ENCODE measurements at places on chromosomes 4 and X. TPM values are rescaled to one million over a fixed set of nuclear protein-coding genes. Genes with fewer than 3 reads are reported as not detected.

DNA sequence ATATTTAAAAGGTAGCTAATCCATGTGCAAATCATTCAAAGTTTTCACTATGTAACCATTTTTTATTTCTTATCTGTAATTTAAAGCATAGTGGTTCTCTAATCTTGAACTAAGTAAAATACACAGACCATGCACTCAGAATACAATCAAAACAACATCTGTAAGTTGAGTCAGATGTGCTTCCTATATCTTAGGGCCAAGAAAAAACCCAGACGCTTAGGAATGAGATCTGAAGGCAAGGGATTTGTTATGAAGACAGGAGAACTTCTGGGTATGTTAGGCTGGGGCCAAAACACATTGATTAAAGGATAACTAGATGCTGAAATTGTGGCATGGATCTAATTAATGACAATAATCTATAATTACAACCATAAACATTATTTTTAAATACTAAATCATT lies 120.3 kb downstream of the PDE5A start:
- no peak overlapping the region for H3K4me3 ChIP-seq
- no peak for DNase-seq
- H3K27ac ChIP-seq = no peak overlapping the region
- no peaks in the 10 kb centered on the region for H3K36me3 ChIP-seq

DNA sequence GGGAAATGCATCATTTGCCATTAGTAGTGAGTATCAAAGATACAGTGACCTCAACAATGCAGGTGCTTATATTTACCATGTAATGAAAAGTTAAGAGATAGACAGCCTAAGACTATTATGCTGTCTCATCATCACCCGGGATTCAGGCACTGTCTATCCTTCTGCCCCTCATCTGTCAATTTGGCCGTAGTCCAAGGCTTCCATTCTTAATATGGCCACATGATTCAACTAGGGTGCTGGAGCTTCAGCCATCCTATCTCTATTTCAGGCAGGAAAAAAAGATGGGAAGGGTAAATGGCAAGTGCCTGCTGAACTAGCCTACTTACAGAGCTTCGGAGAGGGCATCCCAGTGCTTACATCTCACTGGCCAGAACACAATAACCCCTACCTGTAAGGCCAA lies 196.7 kb upstream of the LNX1 start:
- no peaks in the 10 kb centered on the region for H3K36me3 ChIP-seq
- no peaks in the 10 kb centered on the region for H3K4me1 ChIP-seq
- no peak for DNase-seq
- H3K27ac ChIP-seq = no peak overlapping the region
- H3K27me3 ChIP-seq = no peaks in the 10 kb centered on the region

GRCh38 chr4:185013417-185014125 lies 4.7 kb upstream of the HELT start:
- no peak overlapping the region for H3K27ac ChIP-seq
- H3K4me1 ChIP-seq = no peaks in the 10 kb centered on the region
- peaks cover 83% of the 10 kb centered on the region for H3K27me3 ChIP-seq
- no peak overlapping the region for H3K4me3 ChIP-seq

DNA sequence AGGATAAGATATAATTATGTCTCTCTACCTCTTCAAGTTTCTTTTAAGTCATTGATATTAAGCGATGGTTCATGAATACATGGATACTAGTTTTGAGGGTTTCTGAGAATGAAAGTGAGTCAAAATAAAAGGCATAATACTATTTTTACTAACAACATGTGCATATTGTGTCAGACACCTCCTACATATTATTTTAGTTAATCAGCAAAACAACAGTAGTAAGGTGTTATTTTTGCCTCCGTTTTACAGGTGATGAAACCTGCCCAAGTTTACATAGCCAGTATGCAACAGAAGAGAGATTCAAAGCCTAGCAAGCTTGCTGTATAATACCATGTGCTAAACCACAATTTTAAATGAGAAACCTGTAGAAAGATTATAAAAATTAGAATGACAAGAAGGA lies 544.1 kb downstream of the EPHA5 start:
- H3K4me1 ChIP-seq = no peaks in the 10 kb centered on the region
- DNase-seq = no peak

ODAPH gene
- total RNA-seq = not detected

CT45A1 gene
- not detected for total RNA-seq

DNA sequence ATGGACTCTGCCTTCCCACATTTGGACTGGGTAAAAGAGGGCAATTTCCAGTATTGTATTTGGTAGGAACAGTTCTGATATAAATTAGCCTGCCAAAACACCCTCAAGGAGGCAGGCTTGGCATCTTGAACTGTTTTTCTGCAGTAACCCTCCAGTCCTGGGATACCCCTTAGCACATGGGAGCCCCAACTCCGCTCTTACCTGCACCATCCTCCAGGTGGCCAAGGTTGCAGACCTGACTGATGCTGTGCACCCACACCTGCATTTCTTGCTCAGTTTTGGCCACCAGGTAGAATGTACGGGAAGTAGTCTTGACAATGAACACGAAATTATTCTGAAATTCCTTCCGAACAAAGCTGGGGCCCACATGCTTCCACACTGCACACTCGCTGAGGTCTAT lies 35.1 kb downstream of the GAB3 start:
- no peaks in the 10 kb centered on the region for H3K36me3 ChIP-seq
- DNase-seq = no peak
- H3K27ac ChIP-seq = no peak overlapping the region
- no peak overlapping the region for H3K4me3 ChIP-seq
- no peaks in the 10 kb centered on the region for H3K27me3 ChIP-seq

PNMA5 gene
- not detected for total RNA-seq

GDI1 gene
- total RNA-seq = 139 TPM

- no peak for DNase-seq
- no peak overlapping the region for H3K27ac ChIP-seq
- H3K27me3 ChIP-seq = no peaks in the 10 kb centered on the region
- H3K36me3 ChIP-seq = no peaks in the 10 kb centered on the region
- H3K4me3 ChIP-seq = no peak overlapping the region
Observed at GRCh38 chr4:2371765-2372487, 46.5 kb downstream of the ZFYVE28 start.

DNA sequence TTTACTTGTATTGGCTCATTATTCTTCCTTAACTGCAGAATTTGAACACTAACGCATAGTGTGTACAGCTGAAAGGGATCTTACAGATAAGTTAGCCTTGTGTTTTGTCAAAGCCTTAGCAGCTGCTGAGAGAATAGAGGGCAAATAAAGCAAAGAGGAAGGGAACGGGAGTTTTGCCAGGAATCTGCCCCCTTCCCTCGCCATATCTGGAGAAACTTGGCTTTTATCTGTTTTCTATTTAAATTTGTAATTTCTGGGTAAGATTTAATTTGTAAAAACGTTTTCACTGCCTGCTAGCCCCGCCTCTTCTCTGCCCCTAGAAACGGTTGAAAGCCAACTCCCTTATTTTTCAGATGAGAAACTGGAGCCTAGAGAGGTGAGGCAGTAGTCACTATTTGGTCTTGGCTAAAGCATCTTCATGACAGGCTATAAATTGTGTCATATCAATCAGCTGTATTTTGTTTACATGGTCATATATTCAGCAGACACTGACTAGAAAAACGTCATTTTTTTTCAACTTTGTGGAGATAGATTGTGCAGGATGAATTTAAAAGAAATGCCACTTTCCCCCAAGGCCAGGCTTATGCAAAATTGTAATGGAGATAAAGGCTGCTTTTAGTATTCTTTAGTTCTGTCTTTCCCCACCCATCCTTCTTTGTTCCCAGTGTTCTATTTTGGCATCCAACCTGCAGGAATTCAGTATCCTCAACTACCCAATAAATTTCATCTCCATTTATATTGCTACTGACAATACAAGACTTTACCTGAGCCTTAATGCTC lies 319.4 kb downstream of the SH2D1A start:
- no peaks in the 10 kb centered on the region for H3K36me3 ChIP-seq
- no peaks in the 10 kb centered on the region for H3K27me3 ChIP-seq
- no peak overlapping the region for H3K4me3 ChIP-seq
- H3K4me1 ChIP-seq = peaks cover 5% of the 10 kb centered on the region

- H3K27me3 ChIP-seq = no peaks in the 10 kb centered on the region
- DNase-seq = peak; percentile 18
- no peaks in the 10 kb centered on the region for H3K36me3 ChIP-seq
- H3K4me1 ChIP-seq = peaks cover 3% of the 10 kb centered on the region
- H3K4me3 ChIP-seq = no peak overlapping the region
Observed at GRCh38 chr4:102578819-102579218, 77.7 kb downstream of the NFKB1 start.

GRCh38 chrX:119991005-119991787 lies 47.6 kb upstream of the NKAP start:
- DNase-seq = no peak
- no peaks in the 10 kb centered on the region for H3K4me1 ChIP-seq
- H3K4me3 ChIP-seq = peak overlapping the region; percentile 26
- peaks cover 89% of the 10 kb centered on the region for H3K27me3 ChIP-seq

AMBN gene
- 3.8 TPM for total RNA-seq

DNA sequence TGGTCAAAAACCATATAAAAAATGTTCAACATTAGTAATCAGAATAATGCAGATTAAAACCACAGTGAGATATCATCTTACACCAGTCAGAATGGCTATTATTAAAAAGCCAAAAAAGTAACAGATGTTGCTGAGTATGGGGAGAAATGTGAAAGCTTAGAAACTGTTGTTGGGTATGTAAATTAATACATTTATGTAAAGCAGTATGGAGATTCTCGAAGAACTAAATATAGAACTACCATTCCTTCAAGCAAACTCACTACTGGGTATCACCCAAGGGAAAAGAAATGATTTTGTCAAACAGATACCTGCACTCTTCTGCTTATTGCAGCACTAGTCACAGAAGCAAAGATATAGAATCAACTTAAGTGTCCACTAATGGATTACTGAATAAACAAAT lies 576.4 kb upstream of the EPHA5 start:
- H3K4me1 ChIP-seq = no peaks in the 10 kb centered on the region
- no peaks in the 10 kb centered on the region for H3K27me3 ChIP-seq
- no peak overlapping the region for H3K4me3 ChIP-seq
- no peak for DNase-seq
- H3K36me3 ChIP-seq = no peaks in the 10 kb centered on the region
- no peak overlapping the region for H3K27ac ChIP-seq

PLP1 gene
- not detected for total RNA-seq

DNA sequence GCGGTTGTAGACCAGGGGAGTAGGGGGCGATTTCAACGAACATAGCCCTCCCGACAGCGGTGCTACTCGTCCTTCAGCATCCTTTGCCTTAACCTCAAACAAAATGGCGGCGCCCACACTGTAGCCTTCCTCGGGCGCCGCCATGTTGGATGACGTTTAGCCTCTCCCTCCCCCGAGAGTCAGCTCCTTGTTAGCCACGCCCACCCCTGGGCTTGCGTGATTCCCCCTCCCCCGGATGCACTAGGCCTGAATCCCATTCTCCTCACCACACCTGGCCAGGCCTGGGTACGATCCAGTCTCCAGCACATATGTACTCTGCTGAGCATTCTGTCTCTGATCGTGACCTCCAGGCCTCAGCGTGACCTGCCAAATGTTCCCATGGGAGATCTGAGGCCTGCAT lies 49.0 kb upstream of the ZNF157 start:
- H3K4me1 ChIP-seq = no peaks in the 10 kb centered on the region
- H3K4me3 ChIP-seq = no peak overlapping the region
- H3K27me3 ChIP-seq = no peaks in the 10 kb centered on the region
- DNase-seq = no peak
- no peak overlapping the region for H3K27ac ChIP-seq

GRCh38 chrX:43969504-43970501 lies 3.4 kb downstream of the NDP start:
- H3K4me3 ChIP-seq = no peak overlapping the region
- H3K27ac ChIP-seq = no peak overlapping the region
- peaks cover 50% of the 10 kb centered on the region for H3K27me3 ChIP-seq
- no peak for DNase-seq
- no peaks in the 10 kb centered on the region for H3K4me1 ChIP-seq

ATRX gene
- total RNA-seq = 112 TPM

GRCh38 chr4:113398441-113399143 lies 349.1 kb downstream of the ANK2 start:
- H3K36me3 ChIP-seq = no peaks in the 10 kb centered on the region
- H3K4me1 ChIP-seq = peaks cover 4% of the 10 kb centered on the region
- no peak overlapping the region for H3K4me3 ChIP-seq
- H3K27ac ChIP-seq = no peak overlapping the region

DNA sequence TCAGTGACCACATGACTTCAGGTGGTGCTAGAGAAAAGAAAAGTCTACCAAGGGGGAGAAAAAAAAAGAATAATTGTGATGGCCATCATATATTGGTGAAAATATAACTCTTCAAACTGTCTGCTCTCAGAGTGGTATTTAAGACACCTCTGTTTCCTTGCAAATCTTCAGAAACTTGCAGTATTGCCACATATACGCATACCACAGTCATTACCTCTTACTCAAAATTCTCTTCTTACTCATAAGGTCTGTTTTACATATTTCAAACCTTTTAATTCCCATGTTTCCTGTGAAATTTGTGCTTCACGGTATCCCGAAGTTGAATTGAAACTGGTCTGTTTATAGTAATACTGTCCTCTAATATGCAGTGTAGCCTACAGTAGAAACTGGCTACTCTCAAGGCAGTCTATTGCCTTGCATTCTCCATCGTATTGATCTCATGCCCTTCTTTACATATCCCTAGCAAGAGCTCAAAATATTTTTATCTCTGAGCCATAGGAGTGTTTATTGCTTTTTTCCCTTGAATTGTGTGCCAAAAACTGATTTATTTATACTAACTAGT lies 34.7 kb upstream of the LHFPL1 start:
- H3K4me3 ChIP-seq = no peak overlapping the region
- no peaks in the 10 kb centered on the region for H3K36me3 ChIP-seq
- no peaks in the 10 kb centered on the region for H3K27me3 ChIP-seq
- H3K4me1 ChIP-seq = no peaks in the 10 kb centered on the region
- no peak overlapping the region for H3K27ac ChIP-seq
- no peak for DNase-seq

BMPR1B gene
- total RNA-seq = 3.7 TPM

DNA sequence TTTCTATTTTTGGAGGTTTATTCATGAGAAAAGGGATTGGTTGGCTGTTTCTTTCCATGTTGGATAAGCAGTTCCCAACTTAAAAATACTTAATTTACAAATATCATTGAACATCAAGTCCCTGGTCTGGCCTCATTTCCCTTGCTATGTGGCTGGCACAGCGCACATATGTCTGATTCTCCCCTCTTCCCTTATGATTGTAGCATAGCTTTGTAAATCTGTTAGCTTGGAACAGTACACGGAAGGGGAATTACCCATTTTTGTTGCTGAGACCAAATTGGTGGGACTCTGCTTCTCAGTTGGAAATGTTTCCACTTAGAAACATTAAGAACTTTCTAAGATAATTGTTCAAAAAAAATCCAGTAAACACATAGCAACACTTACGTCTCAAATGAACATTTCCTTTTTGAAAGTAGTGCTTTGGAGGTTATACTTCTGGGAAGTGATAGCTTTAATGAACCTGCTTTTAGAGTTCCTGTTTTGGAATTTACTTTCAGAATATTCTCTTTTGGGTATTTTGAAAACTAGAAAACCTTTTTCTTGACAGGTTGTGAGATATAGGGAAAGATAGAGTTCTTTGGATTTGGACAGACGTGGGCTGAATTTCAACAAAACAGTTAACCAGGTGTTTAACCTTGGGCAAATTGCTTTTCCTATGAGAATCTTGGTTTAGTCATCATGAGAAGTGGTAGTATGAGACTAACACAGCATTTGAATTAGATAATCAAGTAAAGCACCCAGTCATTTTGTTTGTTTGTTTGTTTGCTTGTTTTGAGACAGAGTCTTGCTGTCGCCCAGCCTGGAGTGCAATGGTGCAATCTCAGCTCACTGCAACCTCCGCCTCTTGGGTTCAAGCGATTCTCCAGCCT lies 47.3 kb downstream of the STIM2 start:
- DNase-seq = no peak
- no peak overlapping the region for H3K27ac ChIP-seq
- H3K36me3 ChIP-seq = no peaks in the 10 kb centered on the region
- H3K4me3 ChIP-seq = no peak overlapping the region
- H3K4me1 ChIP-seq = peaks cover 50% of the 10 kb centered on the region
- no peaks in the 10 kb centered on the region for H3K27me3 ChIP-seq
